Activated naive CD4-positive, alpha-beta T cell treated with Interleukin-2 at 50 U/mL for 16 hours (primary cell): ENCODE measurements at places on chromosomes 6 and 20.
A peak's percentile ranks its signal among the peaks of the same experiment; 100 is the strongest.

GRCh38 chr6:56036916-56037600 lies 161.7 kb upstream of the BMP5 start:
- no peak for DNase-seq

DNA sequence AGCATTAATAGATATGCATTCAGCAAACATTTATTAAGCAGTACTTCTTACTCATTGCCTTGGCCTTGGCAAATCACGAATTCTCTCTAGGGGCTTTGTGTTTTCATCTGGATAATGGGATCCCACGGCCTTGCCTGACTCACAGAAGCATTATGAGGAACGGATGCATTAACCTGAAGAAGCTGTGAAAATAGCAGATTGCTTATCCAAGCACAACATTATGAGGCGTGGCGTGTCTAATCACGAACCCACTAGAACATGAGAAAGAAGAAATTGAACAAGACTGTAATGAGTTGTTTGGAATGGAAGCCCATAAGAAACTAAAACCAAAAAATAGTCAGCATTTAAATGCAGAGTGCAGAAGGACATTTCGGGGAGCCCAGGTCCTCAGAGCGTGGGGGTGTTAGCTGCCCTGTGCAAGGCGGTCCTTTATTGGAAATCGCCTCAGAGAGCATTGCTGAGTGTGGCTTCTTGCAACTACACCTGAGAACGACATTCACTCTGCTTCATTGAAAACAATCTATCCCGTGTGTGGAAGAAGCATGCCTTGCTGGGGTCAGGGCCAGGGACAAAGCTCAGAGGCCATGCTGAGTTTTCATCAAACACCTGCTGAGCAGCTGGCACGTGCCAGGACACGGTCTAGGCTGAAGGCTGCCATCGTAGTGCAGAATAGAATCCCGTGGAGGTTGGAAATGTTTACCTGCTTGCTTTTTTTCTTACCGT lies 179.9 kb downstream of the ZDHHC14 start:
- no peak for DNase-seq

- DNase-seq: peak; percentile 46
Measured at GRCh38 chr6:36615018-36615761, 21.0 kb downstream of the SRSF3 start.

DNA sequence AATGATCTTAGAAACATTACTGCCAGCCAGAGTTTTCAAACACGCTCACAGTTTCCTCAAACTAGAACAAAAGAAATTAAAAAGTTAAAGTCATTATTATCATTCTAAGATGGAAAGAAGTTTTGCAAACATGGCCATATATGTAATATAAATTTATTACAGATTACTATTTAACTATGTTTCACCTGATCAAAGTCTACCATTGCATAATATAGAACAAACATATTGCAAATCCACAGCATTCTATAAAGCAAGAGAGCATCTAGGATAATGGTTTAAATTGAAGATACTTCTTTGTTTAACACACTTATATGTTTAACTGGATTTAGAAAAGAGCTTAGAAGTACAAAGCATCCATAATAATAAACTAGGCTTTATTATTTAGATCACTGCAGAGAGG lies 26.2 kb upstream of the DCBLD1 start:
- DNase-seq: no peak

GRCh38 chr20:6421321-6422248 lies 298.8 kb upstream of the FERMT1 start:
- DNase-seq: no peak
